ENCODE measurements at places on chromosomes 2 and 18.

DNA sequence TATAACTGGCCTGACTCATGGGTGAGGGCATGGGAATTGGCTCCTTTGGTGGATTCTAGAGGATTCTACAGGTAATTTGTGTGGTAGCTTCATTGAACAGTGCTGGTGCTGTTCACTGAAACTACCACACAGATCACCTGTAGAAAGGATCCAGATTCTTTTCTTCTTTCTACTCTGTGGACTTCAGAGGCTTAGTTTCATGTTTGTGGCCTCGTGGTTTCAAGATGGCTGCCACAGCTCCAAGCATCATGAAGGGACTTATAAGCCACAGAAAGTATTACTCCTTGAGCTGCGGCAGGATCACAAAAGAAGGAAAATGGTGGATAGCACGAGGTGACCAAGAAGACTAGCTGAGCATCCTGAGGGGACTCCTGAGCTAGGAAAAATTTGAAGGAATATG is 88.9 kb downstream of the ADCYAP1 start:
- DNase-seq: no peak

GRCh38 chr18:74819433-74820059 is 221.9 kb downstream of the ZNF407 start:
- no peak for DNase-seq

GRCh38 chr2:150587547-150588505 is 100.4 kb upstream of the RND3 start:
- DNase-seq: no peak

- no peak for DNase-seq
Measured at GRCh38 chr2:32910883-32911598, 35.7 kb upstream of the LTBP1 start.

DNA sequence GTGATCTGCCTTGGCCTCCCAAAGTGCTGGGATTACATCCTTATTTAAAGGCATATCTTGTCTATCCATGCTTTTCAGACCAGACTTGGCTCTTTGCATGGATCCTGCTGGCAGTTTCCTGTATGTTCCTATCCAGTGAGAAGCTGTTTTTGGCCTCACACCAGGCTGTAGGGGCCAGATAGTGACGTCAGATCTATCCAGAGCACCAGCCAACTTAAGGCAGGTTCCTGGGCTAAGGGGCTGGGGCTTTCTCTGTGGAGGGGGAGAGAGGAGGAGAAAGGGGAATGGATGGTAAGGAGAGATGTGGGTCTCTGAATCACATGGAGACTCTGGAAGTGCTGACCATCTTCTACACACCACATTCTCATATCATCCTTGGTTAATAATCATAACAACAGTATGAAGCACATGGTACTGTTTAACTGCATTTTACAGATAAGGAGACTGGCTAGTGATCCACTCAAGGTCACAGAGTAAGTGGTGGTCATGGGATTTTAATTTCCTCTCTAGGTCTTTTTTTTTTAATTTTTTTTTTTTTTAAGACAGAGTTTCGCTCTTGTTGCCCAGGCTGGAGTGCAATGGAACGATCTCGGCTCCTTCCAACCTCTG is 2.0 kb upstream of the FAM117B start:
- DNase-seq: no peak

GRCh38 chr2:20643826-20644225 is 7.1 kb downstream of the HS1BP3 start:
- no peak for DNase-seq

DNA sequence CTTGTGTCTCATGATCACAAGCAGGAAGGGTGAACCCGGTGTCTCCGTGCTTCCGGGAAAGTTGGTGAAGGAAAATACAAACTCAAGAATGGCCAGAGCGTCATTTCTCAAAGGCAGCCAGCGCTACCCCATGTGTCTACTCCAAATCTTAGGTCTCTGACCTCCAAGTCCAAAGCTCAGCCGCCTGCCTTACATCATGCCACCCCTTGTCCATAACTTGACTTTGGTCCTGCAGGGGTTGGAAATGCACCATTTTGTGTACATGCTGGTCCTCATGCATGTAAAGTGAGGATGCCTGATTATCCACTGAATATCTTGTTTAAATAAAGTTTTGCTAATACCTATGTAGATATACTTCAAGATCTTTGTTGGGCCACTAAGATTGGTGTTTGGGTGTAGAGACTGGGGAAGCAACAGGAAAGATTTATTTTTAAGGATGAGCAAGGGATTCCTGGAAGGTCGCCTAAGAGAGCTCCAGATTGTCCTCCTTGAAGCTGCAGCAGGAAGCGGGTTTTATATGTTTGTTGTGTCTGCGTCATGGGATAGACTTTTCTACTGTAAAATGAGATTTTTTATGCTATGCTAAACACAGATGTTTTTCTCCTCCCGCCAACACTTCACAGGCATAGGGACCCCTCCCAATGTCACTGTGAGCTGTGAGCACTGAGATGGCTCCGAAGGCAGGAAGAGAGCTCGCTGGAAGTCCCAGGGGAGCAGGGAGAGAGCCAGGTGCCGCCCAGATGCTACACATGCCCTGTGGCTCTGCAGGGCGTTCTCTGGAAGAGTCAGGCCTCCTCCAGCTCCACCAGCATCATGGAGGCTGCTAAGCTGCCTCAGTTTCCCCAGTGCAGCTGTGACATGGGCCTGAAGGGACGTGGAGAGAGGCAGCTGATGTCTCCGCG is 176.2 kb upstream of the HDAC4 start:
- DNase-seq: no peak
